Caki2 (cell line): ENCODE measurements at places on chromosomes 5 and 9. TPM values are rescaled to one million over a fixed set of nuclear protein-coding genes. Genes with fewer than 3 reads are reported as not detected.

DIAPH1 gene
- total RNA-seq: 17.0 and 43.6 TPM in 2 replicates

C9orf153 gene
- not detected in 2 replicates for total RNA-seq

CCL21 gene
- total RNA-seq: not detected in 2 replicates

DNA sequence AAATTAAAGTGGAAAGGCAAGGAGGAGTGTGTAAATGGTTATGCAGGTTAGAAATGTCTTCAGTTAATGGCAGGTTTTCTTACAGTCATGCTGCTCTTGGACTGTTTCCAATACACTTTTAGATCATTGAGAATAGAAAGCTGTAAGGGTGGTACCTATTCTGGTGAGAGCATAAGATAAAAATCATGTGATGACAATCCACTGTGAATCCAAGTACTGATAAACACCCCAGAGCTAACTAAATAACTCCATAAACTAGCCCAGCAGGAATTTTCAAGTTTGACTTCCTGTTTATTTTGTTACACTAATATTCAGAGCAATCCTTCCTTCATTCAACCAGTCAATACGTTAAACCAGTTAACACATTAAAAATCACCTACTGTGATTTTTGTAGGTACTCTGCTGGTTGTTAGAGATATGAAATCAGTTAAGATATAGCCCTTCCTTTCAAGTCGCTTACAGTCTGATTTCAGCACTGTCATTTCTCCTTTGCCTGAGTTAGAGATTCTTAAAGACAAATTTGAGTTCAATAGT lies 22.6 kb downstream of the VCAN start:
- DNase-seq: no peak

PRR7 gene
- total RNA-seq: 49.8 and 50.5 TPM in 2 replicates
